ENCODE measurements at places on chromosomes 1 and 21. TPM values are rescaled to one million over a fixed set of nuclear protein-coding genes. Genes with fewer than 3 reads are reported as not detected.

Gene KPRP
- total RNA-seq: 231 TPM

GRCh38 chr1:9836632-9836960 lies 12.8 kb upstream of the CLSTN1 start:
- no peak for DNase-seq

DNA sequence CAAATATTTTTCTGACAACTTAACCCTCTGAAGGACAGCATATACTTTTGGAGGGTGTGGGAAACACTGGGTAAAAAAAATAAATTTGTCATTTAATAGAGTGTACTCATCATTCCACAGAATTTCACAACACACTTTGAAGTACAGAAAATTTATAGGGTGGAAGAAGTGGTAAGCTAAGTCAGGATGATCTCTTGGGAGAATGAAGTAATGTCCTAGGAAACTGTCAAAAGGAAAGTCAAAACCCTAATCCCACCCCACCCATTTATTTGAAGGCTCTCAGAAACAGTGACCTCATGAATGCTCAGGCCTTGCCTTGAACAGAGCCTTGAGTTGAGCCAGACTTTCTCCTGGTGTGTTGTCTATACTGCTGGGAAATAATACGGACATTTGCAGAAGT lies 7.3 kb upstream of the UAP1 start:
- no peak for DNase-seq

DNA sequence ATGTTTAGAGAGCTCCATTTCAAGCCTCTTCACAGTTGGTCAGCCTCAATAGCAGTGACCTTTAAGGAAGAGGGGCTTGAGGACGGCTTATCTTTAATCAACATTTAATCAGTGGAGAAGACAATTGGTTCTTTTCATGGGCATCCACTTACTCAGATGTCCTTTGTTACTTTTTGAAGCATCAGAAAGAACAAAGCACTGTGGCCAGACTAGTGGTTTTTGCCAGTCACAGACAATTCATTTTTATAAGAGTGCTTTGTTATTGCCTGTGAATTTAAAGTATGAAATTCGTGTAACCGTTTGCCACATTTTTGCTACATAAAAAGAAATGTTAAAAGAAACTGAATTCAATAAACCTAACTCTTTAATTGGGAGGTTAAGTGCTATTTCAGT lies 222.8 kb downstream of the TPR start:
- no peak for DNase-seq

DNA sequence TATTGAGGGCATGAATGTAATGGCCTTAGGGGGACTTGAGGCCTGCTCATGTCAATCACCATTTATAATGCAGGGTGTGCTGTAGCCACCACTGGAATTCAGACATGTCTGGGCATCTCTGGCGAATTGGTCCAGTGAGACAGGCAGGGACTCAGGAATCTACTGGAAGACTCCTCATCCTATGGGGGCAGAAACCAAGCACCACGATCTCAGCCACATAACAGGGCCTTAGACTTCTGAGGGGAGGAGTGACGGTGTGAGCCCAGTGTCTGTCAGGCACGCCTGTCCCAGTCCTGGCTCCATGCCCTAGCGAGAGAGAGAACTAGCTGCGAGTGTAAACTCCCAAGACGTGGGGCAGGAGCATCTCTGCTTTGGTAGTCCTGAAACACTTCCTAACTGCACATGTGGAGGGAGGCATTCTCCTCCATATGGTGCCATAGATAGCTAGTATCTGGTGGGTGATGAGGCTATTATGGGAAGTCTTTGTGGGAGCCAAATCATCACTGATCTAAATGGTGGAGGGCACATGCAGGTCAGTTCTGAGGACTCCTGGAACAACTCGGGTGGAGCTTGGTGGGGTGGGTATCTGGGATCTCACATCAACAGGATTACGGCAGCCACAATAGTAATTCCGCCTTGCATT lies 29.8 kb upstream of the KIAA0040 start:
- DNase-seq: no peak

- no peak for DNase-seq
Observed at GRCh38 chr1:241994171-241994570, 4.7 kb downstream of the MAP1LC3C start.

- DNase-seq: no peak
Observed at GRCh38 chr1:193932979-193933378, 746.6 kb upstream of the B3GALT2 start.

DNA sequence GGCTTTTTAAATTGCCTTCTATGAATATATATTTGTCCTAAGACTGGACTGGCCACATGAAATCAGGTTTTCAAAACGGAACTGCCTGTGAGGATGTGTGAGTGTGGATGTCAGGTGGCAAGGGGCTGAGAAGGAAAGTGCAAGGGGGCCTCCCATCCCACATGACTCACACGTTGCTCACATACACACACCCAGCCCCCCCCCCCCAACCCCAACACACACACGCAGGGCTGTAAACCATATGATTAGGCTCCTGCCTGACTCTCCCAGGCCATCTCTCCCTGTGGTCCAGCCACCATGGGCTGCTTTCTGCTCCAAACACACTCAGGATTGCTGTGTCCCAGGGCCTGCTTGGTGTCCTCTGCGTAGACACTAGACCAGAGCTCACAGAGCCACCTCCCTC lies 22.4 kb downstream of the DEGS1 start:
- DNase-seq: no peak

- no peak for DNase-seq
Observed at GRCh38 chr1:218546314-218546713, 201.2 kb downstream of the TGFB2 start.

Gene S100A7
- 39.5 TPM for total RNA-seq

GRCh38 chr1:86774305-86775295 lies 70.2 kb downstream of the SH3GLB1 start:
- peak; percentile 54 for DNase-seq

DNA sequence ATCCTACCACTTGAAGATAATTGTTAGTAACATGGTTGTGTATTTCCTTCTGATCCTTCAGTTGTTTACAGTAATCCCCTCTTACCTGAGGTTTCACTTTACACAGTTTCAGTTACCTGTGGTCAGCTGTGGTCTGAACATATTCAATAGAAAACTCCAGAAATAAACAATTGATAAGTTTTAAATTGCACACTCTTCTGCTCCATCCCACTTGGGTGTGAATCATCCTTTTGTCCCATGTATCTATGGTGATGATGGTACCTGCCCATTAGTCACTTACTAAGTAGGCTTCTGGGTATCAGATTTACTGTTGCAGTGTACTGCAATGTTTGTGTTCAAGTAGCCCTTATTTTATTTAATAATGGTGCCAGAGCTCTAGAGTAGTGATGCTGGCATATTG lies 62.5 kb downstream of the OSBPL9 start:
- no peak for DNase-seq
